ENCODE measurements at places on chromosomes 2 and 18.

GRCh38 chr18:11981192-11981542, at the start of gene IMPA2:
TSS of gene IMPA2 (plus strand) at chr18:11981507. CDS start at chr18:11981670, 163 bp downstream.
- DNase-seq = no peak

DNA sequence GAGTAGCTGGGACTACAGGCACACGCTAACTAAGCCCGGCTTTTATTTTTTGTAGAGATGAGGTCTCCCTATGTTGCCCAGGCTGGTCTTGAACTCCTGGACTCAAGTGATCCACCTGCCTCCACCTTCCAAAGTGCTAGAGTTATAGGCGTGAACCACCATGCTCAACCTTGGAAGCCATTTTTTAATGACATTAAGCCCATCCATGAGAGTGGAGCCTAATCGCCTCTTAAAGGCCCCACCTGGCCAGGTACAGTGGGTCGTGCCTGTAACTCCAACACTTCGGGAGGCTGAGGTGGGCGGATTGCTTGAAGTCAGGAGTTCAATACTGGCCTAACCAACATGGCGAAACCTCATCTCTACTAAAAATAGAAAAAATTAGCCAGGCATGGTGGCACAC, 41.6 kb upstream of the TFCP2L1 start:
- DNase-seq = no peak

DNA sequence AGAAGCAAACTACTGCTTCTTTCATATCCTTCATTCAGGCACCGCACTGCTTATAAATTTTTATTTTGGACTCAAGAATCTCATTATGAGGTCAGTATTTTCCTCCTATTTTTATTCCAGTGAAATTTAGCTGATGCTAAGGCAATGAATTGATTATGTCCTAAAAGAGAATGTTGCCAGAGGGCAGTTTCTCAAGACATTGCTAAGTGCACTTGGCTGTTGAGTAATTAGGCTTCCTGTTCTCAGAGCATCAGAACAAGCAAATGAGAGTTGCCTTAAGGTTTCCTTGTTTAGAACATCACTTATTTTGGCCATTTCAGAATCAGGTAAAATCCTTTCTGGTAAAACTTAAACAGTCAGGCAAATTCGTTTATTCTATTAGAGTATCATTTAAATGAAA, 548.6 kb upstream of the ZEB2 start:
- DNase-seq = no peak

DNA sequence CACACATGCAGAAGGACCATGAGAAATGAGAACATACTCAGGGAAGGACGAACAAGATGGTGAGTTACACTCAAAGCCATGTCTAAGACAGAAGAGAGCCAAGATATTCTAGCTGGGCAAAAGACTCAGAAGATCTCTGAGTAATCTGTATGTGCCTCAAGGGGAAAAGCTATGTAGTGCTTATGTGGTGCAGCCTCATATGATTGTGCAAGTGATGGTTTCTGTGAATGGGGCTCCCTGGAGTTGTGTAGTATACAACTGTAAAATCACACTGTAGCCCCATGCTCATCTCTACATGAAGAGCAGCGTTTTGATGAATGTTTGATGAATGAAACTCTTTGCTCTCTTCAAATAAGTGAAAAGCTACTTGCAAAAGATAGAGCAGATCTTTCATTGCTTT, 57.5 kb downstream of the OSR1 start:
- no peak for DNase-seq

DNA sequence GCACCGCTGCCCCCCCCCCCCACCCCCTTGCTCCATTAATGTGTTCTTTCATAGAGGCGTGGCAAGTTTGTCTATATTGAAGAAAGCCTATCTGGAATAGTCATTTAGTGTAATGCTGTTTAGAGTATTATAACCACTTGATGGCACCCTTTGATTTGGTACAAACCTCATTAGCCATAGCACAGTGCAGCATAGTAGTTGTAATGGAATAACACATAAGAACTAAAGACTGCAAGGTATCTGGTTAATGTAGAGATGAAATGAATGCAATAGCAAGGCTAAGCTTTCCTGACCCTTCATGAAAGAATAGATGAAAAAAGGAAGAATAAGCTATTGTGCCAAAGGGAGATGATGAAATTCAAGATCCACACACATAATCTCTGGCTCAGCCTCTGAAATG, 81.9 kb downstream of the EHBP1 start:
- no peak for DNase-seq

GRCh38 chr18:23170137-23170536, 34.9 kb downstream of the CABLES1 start:
- no peak for DNase-seq
